T-helper 2 cell (primary cell): ENCODE measurements at places on chromosomes 16 and 17.

DNA sequence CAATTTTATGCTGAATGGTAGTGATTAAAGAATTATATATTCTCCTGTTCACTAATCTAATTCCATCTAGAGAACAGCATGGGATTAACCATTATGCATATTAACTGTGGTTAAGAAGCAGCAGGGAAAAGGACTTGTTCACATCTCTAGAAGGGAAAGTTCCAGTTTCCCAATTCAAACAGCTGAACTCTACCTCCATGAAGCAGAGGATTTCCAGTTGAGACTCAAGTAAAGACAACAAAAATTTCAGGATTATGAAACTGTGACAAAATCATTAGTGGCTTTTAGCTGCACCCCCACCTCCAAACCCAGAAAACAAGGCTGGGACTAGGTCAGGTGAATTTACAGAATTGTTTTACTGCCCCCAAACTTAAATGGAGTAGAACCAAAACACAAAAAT lies 73.6 kb downstream of the USP32 start:
- DNase-seq = no peak

DNA sequence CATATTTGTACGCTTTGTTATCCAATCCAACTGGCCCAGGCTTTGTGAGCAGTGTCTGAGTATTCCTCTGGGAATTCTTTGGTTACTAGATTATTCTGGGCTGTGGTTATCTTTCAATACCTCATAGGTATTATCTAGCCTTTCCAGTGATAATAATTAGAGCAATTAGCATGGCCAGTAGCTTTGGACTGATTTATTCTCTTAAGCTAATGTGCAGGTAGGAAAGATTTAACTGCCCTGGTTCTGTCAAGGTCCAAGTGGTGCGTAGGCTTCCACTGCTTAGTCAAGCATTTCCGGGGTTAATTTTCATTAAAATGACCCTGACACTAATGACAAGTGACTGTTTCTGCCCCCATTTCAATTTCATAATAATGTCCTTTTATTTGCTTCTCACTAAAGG lies 54.2 kb upstream of the PMFBP1 start:
- DNase-seq = no peak

- DNase-seq = no peak
Measured at GRCh38 chr17:596763-597644, 117.6 kb downstream of the VPS53 start.

DNA sequence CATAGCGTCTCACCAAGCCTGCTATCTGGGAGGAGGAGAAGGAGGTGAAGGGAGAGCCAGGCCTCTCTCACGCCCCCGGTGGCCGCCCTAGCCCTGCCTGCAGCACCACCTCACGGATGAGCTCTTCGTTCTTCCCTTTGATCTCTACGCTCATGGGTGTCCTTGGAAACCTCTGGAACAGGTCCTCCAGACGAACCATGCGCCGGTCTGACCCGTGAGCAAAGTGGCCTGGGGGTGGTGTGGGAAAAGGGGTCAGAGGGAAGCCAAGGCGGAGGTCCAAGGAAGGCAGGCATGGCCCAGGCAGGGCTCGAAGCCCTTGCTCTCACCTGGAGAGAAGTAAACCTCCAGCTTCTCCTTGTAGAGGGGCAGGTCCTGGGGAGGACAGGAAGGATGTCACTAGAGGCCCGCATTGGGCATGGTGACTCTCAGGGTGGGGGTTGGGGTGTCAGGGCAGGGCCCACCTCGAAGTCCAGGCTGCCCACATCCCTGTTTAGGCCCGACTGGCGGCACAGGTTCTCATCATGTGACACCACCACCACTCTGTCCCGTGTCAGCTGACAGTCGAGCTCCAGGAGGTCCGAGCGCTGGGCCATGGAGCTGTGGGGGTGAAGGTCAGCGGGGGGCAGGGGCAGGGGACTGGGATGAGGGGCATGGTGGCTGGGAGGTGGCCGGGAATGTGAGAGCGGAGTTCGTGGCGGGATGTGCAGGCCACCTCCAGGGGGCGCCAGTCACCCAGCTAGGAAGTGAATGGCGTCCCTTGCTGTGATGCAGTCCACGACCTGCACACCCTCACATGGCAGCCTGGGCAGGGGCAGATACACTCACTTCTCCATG lies 923 bp downstream of the GDPD3 start:
- DNase-seq = peak; percentile 55

- DNase-seq = no peak
Measured at GRCh38 chr16:69888005-69888590, 63.0 kb upstream of the CLEC18A start.

DNA sequence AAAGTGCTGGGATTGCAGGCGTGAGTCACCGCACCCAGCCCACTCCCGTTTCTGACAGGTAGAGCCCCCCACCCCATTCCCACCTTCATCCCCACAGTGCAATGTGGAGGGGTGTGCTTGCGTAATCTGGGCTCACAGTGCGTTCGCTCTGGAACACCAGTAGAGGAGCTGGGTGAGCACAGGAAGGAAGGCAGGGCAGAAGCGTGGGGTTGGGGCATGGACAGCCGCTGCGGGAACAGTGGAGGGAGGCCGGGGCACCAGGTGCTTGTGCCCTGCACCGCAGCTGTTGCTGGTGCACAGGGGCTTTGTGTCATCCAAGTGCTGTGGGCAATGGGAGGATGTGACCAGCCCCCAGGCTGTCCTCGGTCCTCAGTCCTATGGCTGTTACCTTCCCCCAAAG lies 24.7 kb downstream of the KDM8 start:
- no peak for DNase-seq

- no peak for DNase-seq
Measured at GRCh38 chr17:57739402-57740234, 5.5 kb downstream of the CCDC182 start.

GRCh38 chr17:66812571-66812970 lies 22.3 kb upstream of the CACNG5 start:
- no peak for DNase-seq

GRCh38 chr17:74052993-74053711 lies 150.3 kb upstream of the RPL38 start:
- no peak for DNase-seq

- no peak for DNase-seq
Measured at GRCh38 chr17:43010667-43011308, 4.2 kb downstream of the IFI35 start.

DNA sequence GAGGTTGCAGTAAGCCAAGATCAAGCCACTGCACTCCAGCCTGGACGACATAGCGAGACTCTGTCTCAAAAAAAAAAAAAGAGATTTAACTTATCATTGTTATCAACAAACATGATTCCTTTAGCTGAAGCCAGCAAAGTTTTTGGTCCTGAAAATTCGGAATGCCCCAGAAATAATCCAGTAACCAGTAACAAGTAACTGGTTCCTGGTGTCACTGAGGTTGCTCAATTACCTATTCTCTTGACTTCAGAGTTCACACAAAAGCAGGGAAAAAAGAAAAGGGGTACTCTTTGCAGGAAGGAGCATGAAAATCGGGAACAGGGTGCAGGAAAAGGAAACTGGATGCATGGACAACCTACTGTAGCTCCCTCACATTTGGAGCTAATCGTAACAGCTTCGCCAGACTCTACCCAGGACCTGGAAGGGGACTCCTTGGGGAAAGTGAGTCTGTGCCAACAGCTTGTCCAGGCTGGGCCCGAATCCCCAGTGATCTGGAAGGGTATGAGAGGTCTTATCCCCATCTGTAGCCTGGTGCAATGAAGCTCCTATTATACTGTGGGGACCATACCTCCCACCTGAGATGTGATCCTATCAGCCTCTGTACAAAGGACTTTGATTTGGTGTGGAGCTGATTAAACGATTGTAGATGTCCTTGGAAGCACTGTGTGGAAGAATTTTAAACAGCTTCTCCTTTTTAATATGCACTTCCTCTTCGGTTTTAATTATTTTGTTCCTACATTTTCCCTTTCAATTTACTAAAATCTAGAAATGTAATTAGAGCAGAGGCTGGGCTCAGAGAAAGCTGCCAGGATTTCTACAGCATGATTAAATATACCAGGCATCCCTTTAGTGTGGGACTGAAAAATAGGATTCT lies 3.4 kb upstream of the SPOP start:
- DNase-seq = no peak

GRCh38 chr16:15874745-15875314 lies 13.6 kb downstream of the CEP20 start:
- DNase-seq = no peak

DNA sequence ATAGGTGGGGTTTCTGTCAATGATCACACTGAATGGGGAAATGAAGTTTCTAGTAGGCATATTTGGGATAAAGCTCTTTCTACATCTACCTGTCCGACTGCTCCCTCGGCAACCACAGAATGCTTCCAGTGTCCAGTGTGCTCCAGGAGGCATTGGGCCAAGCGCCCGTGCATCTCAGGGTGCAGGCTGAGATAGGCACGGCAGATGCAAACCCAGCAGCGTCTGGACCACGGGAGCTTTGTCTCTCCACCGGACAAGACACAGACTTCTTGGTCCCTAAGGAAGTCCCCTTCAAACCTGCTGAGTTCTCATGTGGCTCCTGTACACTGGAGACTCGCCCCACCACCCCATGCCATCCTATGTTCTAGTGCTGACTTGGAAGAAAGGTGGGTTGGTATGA lies 202.8 kb downstream of the RPTOR start:
- DNase-seq = no peak

- no peak for DNase-seq
Measured at GRCh38 chr16:3510416-3510815, 9.6 kb downstream of the CLUAP1 start.

- DNase-seq = no peak
Measured at GRCh38 chr16:1691276-1691675, 13.2 kb downstream of the JPT2 start.

DNA sequence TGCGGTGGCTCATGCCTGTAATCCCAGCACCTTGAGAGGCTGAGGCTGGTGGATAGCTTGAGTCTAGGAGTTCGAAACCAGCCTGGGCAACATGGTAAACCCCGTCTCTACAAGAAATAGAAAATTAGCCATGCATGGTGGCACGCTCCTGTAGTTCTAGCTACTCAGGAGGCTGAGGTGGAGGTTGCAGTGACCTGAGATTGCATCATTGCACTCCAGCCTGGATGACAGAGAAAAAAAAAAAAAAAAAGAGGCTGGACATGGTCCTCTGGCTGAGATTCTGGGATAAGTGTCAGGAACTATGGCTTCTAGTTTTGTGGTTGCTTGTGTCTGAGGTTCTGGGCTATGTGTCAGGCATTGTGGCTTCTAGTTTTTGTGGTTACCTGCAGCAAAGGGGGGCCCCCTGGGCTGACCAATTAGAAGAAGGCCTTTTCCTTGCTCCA lies 7.0 kb downstream of the KSR1 start:
- DNase-seq = no peak

DNA sequence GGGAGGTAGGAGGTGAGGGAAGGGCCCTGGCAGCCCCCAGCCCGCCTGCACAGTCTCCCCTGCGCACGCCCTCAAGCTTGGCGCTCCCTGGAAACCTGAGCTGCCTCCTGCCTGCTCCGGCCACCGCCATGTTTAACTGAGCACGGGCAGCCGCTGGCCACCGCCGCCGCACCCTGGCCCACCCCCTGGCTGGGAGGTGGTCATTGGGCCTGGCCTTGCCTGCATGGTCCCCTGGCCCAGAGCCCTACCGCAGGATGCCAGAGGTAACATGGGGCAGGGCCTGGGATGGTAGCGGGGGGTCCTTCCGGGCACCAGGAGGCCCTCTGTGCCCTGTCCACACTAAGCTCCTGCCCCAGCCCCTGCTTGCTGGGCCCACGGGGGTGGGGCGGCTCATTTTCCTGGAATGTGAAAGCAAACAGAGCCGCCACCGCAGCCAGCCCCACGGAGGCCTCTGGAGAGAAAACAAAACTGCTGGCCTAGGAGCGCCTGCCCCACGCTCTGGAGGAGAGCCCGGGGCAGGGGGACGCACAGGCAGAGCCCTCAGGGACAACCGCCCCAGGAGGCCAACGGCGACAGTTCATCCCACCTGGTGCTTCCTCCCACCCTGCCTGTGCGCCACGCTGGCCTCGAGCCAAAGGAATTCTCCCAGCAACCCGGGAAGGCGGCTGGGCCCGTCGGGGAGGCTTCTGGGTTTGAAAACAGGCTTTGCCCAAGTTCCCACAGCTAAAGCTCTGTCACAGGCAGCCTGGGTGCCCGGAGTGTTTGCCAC lies 8.9 kb downstream of the NHERF2 start:
- DNase-seq = no peak

- no peak for DNase-seq
Measured at GRCh38 chr17:63138713-63139112, 172.7 kb downstream of the TANC2 start.

DNA sequence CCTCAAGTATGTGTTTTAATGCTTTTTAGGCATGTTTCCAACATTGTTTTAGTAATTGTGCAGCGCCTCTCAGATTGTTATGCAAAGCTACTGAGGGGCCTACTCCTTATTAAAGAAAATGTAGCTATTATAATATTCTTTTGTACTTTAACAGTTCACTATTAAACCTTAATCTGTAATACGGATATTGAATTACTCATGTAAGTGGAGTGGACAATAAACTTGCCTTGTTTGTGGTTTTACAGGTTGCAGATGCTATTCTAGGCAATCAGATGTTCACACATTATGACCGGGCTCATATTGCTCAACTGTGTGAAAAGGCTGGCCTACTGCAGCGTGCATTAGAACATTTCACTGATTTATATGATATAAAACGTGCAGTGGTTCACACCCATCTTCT lies 41.0 kb downstream of the PTRH2 start:
- no peak for DNase-seq

- DNase-seq = no peak
Measured at GRCh38 chr16:80480664-80481063, 60.1 kb upstream of the DYNLRB2 start.

DNA sequence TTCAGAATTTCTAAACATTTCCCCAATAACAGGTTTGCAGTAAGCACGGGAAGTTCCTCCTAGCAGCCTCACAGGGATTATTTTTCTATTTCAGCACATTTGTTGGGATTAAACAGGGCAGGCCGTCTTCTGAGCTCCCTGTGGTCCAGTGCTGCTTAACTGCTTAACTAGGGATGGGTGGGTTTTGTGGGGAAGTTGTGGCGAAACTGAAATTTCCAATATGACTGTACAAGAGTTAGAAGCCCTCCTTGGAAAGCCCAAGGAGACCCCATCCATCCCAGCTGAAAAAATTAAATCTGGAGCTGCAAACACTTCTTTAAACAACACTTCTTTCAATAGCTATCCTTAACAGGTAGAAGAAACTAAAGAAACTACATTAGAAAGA lies 22.2 kb downstream of the FAM117A start:
- no peak for DNase-seq

- DNase-seq = peak; percentile 94
Measured at GRCh38 chr16:11155284-11155806, 100.7 kb downstream of the SOCS1 start.

GRCh38 chr17:53538129-53538617 lies 284.6 kb upstream of the KIF2B start:
- DNase-seq = no peak

GRCh38 chr17:10793816-10794215 lies 10.1 kb downstream of the TMEM238L start:
- no peak for DNase-seq

- DNase-seq = no peak
Measured at GRCh38 chr17:34068571-34068970, 186.5 kb upstream of the CCL2 start.
